ENCODE measurements at places on chromosomes 16 and 17. TPM values are rescaled to one million over a fixed set of nuclear protein-coding genes. Genes with fewer than 3 reads are reported as not detected.

ADGRG1 gene
- total RNA-seq = 34.3 TPM

ACBD4 gene
- 9.8 TPM for total RNA-seq

GRCh38 chr16:81277541-81278080 lies 37.2 kb upstream of the GAN start:
- no peak for ATAC-seq

DNA sequence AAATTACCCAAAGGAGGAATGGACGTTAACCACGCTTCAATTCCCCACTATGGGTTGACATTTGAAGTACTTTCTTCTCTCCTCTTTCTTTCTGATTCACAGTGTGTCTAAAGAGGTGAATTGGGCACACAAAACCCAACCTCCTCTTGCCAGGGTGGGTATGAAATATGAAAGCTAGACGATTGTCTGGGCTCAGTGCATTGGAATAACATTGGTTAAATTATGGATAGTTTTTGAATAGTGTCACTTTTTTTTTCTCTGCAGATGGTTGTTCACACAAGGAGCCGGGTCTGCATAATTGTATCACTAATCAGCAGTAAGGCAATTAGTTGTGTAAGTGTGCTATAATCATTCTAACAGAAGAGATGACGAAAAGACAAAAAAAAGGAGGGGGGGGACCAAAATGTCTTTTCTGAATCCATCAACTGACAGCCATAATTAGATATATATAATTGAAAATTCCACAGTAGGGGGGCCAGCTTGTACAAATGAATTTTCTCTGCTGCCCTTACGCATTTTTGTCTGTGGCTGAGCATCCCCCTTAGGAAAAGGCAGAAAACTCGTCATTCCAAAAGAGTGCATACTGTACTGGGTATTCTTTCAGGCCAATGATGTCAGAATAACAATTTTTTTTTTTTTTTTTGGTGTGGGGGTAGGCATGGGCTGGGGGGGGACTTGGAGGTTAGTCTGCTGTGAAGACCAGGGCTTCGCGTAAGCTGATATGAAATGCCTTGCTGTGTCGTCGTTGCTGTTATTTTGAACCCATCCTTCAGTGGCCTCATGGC lies 307.5 kb upstream of the SALL1 start:
- ATAC-seq = no peak

FNDC8 gene
- total RNA-seq = not detected

GRCh38 chr17:73564843-73565242 lies 79.4 kb downstream of the SDK2 start:
- ATAC-seq = no peak

- ATAC-seq = no peak
These were observed 15.6 kb downstream of the MOSMO start for GRCh38 chr16:22023505-22023904.

KRT28 gene
- not detected for total RNA-seq

SPATA22 gene
- total RNA-seq = not detected

- ATAC-seq = no peak
These were observed 126.3 kb upstream of the IRX3 start for GRCh38 chr16:54412777-54413455.

GRCh38 chr16:88809068-88809675 lies 2.6 kb downstream of the APRT start:
- ATAC-seq = no peak

DNA sequence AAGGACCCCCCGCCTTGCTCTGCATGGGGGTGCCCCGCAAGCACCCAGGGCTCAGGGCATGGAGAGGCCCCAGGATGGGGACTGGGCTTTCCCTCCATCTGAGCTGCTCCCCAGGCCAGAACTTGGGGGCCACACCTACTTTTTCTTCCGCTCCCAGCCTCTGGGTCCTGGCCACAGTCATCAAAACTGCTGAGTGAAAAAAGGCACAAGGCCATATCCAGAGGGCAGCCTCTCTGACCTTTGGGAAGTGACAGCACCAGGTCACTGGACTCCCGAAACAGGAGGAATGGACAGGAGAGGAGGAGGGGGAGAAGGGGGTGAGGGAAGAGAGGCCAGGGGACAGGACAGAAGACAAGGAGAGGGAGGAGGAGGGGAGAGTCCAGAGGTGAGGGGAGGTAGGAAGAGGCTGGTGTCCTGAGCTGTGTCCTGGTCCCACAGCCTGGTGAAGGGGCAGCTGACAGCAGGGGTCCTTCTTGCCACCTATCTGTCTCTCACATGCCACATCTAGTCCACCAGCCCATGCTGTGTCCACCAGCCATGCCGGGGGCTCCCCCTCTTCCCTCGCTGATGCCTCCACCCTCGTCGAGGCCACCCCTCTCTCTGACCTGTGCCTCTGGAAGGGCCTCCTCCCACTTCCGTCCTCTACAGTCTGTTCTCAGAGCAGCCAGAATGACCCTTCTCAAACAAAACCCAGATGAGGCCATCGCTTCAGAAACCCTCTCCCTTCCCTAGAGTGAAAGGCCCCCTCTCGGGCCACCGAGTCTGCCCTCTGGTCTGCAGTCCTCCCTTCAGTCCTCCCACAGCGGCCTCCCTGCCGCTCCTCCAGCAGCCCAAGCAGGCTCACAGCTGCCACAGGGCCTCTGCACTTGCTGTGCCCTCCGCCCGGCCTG lies 73.9 kb upstream of the TOB1 start:
- ATAC-seq = no peak

GRB7 gene
- 0.40 TPM for total RNA-seq

HYDIN gene
- total RNA-seq = 0.40 TPM

LLGL2 gene
- 24.1 TPM for total RNA-seq

SLC13A2 gene
- total RNA-seq = not detected

GRCh38 chr17:42027961-42028790 lies 8.3 kb downstream of the NKIRAS2 start:
- ATAC-seq = no peak

GRCh38 chr17:81373536-81374160 lies 21.6 kb upstream of the BAHCC1 start:
- ATAC-seq = no peak

DNA sequence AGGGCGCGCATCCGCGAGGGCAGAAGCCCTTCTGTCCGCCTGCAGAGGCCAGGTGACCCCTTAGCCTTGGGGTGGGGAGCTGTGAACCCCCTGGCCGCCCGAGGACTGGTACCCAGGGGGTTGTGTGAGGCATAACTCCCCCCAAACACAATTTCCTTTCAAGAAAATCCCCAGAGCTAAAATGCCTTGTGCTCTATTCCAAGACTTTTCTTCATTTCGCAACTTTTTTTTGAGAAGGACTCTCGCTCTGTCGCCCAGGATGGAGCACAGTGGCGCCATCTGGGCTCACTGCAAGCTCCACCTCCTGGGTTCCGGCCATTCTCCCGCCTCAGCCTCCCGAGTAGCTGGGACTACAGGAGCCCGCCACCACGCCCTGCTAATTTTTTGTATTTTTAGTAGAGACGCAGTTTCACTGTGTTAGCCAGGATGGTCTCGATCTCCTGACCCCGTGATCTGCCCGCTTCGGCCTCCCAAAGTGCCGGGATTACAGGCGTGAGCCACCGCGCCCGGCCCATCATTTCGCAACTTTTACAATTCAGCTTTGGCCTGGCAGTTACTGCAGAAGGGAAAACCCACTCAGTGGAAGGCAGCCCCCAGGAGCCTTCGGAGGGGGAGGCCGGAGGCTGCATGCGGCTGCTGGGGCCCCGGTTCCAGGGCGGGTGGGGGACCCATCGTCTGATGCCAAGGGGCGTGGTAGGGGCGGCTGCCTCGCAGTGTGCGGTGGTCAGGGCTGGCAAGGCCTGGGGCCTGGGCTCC lies 963 bp upstream of the APRT start:
- ATAC-seq = no peak

- ATAC-seq = no peak
These were observed 9.2 kb downstream of the PMP22 start for GRCh38 chr17:15255713-15256454.

KRT36 gene
- total RNA-seq = not detected

DNA sequence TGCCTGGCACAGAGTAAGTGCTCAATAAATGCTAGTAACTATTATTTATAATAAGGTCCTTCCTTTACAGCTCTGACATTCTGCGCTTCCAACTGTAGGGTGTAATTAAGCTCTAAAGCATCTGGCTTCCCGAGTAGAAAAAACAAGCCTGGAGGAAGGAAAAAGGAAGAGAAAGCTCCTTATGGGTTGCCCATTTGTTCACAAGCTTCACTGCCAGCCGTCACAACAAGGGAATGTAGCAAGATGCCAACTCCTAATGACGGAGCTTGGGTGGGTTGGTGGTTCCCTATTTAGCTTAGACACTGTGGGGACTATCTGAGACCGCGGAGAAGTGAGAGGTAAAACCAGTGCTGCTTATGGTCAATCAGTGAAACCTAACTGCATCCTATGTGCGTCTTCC lies 7.3 kb upstream of the RPRML start:
- no peak for ATAC-seq
